Activated CD8-positive, alpha-beta T cell treated with anti-CD3 and anti-CD28 coated beads, Interleukin-2, amount 10 ng/mL, durations not matched to agents 7 days and 5 days (primary cell): ENCODE measurements at places on chromosomes 1 and 21.

- no peak for DNase-seq
Measured at GRCh38 chr1:110426854-110427253, 19.4 kb upstream of the LAMTOR5 start.

- no peak for DNase-seq
Measured at GRCh38 chr1:219826290-219826689, 102.1 kb downstream of the SLC30A10 start.

- no peak for DNase-seq
Measured at GRCh38 chr1:213162862-213163261, 111.8 kb downstream of the RPS6KC1 start.

DNA sequence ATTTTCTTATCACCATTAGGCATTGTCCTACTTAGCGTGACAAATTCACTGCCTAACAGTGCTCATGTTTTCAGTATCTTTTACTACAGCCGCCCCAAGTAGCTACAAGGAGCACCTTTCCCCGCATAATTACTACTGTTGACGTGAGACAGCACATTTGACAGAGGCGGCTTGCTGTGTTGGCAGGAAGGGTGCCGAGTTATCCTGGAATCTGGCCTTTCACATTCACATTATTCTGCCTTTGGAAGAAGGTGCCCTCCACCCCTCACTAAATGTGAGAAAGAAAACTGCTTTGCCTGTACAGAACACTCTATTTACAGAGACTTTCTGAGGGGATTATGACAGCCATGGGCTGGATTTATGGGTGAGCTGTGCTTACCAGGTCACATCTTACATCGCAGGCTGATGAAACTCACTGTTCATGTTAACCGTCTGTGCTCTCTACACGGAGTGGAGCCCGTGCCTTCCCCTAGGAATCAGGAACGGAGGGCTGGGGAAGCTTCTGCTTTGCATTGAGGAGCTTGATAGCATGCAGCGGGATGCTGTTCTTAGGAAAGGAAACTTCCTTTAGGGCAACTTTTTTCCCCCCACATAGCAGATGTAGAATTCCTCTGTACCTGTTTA lies 148.0 kb upstream of the ZRANB2 start:
- no peak for DNase-seq

- DNase-seq, result no peak
Measured at GRCh38 chr1:151346082-151346768, 827 bp downstream of the RFX5 start.

DNA sequence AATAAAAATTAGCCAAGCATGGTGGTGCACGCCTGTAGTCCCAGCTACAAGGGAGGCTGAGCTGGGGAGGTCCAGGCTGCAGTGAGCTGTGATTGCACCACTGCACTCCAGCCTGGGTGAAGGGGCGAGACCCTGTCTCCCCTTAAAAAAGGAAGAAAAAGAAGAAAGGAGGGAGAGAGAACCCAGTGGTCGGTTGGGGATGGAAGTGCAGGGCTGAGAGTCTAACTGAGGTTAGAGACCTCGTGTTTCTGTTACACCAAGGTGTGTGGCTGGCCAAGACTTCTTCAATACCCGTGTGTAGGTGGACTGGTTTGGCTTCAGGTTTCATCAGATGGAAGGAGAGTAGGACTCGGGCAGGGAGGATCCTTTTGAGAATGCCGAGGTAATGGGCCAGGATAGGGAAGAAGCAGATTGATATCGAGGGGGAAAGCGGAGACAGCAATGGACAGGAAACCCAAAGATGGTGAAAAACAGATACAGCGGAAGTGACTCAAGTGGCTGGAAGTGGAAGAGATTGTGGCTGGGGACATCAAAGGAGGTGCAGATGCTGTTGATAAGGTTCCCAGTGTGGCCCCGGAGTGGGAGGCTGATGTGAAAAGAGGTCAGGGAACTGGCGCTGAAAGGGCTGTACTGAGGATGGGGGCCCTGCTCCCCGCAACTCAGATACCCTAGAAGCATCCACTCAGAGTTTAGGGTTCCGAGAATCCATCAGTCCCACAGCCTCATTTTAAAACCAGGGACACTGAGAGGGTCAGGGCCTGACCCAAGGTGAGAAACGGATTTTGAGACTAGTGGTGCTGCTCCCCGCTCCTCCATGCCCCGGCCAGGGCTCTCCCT lies 681 bp upstream of the UBXN10 start:
- DNase-seq, result peak; percentile 83

DNA sequence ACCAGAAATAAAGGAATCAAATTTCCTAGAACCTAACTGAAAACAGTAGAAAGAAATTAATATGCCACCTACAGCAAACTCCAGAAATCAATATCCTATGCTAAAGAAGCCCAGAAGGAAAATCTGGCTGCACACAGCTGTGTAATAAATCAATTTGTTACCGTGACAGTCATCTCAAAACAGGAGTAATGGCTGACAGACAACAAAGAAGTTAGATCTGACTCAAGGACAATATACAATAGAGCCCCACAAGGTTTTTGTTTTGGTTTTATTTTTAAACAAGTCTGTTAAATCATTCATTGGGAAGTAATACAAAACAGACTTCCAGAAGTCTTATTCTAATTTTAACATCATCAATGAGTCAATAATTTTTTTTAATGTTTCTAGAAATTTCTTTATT lies 168.4 kb downstream of the RERE start:
- DNase-seq, result no peak

DNA sequence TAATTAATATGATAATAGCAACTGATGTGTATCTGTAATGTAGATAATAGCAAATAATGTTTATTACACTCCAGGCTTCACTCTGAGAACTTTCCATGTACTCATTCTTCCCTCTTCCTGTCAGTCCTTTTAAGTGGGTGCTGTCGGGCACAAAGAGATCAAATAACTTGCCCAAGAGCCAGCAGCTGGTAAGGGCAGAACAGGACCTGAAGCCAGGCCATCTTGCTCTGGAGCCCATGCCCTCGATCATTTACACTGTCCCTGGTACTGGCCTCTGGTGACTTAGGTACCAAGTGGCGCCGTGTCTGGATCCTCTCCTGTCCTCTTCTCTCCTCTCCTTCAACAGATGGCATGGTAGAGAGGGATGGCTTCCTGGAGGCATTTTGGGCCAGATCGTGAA lies 97.2 kb downstream of the VPS13D start:
- no peak for DNase-seq

DNA sequence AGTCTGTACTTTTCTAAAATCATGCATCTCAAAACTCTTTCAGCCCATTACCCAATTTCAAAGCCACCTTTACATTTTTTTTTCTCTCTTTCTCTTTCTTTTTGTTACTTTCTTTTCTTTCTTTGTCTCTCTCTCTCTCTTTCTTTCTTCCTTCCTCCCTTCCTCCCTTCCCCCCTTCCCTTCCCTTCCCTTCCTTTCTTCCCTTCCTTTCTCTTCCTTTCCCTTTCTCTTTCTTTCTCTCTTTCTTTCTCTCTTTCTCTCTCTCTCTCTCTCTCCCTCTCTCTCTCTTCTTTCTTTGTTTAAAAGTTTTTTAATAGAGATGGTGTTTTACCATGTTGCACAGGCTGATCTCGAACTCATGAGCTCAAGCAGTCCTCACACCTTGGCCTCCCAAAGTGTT lies 11.5 kb downstream of the ZMYM4 start:
- no peak for DNase-seq

- DNase-seq, result no peak
Measured at GRCh38 chr1:157948312-157949073, 45.0 kb upstream of the KIRREL1 start.

DNA sequence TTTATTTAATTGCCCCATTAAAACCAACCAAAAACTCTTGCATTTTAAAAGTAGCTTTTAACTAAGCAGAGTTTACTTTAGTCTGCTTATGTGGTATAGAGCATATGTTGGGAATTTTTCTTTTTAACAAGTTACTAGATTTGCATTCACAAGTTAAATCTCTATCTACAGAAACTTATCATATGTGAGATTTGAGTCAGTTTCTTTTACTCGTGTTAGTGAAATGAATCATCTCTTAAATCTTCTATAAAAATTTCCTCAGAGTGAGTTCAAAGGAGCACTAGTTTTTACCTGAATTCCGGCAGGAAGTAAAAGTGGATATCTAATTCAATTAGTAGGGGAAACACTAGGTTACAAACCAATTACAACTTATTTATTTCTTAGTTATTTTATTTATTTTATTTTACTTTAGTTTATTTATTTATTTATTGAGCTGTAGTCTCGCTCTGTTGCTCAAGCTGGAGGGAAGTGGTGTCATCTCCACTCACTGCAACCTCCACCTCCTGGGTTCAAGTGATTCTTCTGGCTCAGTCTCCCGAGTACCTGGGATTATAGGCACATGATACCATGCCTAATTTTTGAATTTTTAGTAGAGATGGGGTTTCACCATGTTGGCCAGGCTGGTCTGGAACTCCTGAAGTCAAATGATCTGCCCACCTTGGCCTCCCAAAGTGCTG lies 1609.6 kb upstream of the B3GALT2 start:
- no peak for DNase-seq

GRCh38 chr1:201791051-201791778 lies 37.7 kb upstream of the IPO9 start:
- DNase-seq, result no peak

DNA sequence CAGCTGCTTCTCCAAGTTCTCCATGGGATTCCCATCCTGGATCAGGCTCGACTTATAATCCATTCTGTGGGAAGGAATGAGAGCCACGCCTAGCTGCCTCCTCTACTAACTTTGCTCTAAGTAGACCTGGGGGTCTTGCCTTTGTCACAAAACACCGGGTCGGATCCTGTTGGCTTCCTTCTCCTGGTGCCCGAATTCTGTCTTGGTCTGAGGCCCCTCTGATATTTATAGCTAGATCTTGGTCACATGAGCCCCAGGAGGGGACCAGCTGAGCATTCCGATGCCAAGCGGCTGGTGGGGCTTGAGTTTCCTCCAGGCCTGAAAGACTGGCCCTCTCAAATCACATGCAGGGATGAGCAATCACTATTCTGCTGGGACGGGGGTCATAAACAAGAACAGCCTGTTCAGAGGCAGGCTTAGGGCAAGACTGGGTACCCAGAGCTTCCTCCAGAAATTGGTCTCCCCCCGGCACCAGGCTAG lies at the start of gene TRIM63:
TSS of gene TRIM63 (minus strand) at position 199 of the 480 bp plus-strand sequence. CDS start at position 63, 136 bp downstream.
- DNase-seq, result no peak
